ENCODE measurements at places on chromosomes 1 and 21.

GRCh38 chr1:159163614-159164228 is 7.7 kb upstream of the CADM3 start:
- no peaks in the 10 kb centered on the region for H3K36me3 ChIP-seq
- no peak overlapping the region for H3K27ac ChIP-seq
- peaks cover 6% of the 10 kb centered on the region for H3K27me3 ChIP-seq
- no peak overlapping the region for H3K4me3 ChIP-seq
- peaks cover 12% of the 10 kb centered on the region for H3K4me1 ChIP-seq

DNA sequence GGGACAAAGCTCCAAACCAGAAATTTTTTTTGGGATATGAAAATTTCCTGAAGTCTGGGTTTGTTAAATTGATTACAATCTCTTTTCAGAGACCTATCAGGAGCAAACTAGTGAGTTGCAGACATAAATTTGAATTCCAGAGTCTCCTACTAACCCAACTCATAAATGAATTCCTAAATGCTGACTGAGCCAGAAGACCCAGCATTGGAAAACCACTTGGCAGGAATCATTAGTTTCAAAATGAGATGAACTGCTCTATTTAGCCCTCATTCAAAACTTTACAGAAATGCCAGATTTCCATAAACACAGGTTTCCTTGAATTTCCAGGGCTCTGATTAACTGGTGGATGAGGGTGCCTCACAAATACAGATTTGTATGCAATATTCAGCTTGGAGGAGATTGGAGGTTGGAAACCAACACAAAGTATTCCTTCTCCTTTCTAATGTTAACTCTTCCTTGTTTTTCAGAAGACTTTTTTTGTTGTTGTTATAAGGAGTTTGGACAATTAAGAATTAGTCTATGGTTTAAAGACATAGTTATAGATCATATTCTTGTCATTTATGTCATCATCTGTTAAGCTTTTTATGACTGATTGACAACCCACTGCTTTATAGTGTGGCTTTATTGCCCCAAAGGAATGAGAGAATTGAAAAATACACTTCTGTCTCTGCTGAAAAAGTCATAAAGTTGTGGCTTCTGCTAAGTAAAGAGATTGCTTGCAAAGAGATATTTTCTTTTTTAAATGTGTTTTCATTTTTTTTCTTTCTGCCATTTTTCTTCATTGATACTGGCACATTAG is 222.8 kb downstream of the HLX start:
- H3K4me1 ChIP-seq = no peaks in the 10 kb centered on the region
- no peaks in the 10 kb centered on the region for H3K27me3 ChIP-seq
- H3K4me3 ChIP-seq = no peak overlapping the region
- H3K27ac ChIP-seq = no peak overlapping the region
- no peaks in the 10 kb centered on the region for H3K36me3 ChIP-seq
- DNase-seq = no peak

DNA sequence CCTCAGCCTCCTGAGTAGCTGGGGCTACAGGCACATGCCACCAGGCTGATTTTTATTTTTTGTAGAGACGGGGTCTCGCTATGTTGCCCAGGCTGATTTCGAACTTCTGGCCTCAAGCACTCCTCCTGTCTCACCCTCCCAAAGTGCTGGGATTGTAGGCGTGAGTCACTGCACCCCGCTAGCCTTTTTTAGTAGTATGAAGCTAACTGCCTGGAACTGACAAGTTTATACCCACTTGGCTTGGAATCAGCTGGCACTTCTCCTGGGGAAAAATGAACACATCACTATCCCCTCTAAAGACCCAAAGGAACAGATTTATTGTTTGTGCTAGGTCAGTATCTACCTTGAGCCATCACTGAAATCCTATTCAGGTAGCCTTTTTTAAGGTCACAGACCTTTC is 19.0 kb downstream of the TMEM63A start:
- H3K27ac ChIP-seq = peak overlapping the region; percentile 67
- DNase-seq = peak; percentile 81
- H3K4me3 ChIP-seq = no peak overlapping the region
- H3K36me3 ChIP-seq = peaks cover 19% of the 10 kb centered on the region

DNA sequence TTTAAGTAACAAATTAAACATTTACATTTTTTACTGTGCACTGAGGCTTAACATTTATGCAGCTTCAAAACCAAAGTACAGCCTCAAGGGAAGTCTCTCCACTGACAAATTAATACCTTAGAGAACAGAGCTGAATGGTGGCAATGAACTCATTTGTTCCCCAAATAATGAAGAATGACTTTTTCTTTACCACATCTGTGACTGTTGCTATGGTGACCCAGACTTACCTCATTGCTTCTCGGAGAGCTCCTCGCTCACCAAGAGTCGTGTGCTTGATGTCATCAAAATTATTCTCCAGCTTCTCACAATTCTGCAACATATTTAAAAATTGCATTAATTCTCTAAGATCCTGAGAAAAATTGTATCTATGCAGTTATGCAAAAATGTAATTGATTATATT is 92.9 kb downstream of the DPYD start:
- no peaks in the 10 kb centered on the region for H3K27me3 ChIP-seq
- no peak overlapping the region for H3K27ac ChIP-seq
- H3K4me3 ChIP-seq = no peak overlapping the region
- peaks cover 5% of the 10 kb centered on the region for H3K4me1 ChIP-seq

- DNase-seq = no peak
- H3K27ac ChIP-seq = no peak overlapping the region
These were observed 95.1 kb downstream of the KIAA0319L start for GRCh38 chr1:35461966-35462651.

DNA sequence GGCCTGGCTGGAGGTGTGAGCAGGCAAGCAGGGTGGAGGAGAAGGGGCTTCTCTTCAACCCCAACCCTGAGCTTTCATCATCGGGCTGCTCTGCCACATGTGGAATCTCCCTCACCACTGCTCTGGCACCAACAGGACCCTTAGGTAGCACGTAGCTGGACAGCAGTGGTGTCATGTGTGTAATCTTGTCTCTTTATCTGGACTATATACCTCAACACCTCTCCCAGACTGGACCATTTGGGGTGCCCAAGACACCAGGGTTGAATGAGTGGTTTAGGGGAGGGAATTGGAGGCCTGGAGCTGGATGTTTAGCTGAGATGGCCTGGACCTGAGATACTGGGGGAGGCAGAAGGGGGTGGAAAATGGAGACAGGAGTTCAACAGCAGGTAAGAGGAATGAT is 63.0 kb downstream of the UBE2T start:
- H3K4me3 ChIP-seq = no peak overlapping the region
- H3K27ac ChIP-seq = no peak overlapping the region
- H3K4me1 ChIP-seq = peaks cover 5% of the 10 kb centered on the region
- DNase-seq = no peak
- no peaks in the 10 kb centered on the region for H3K27me3 ChIP-seq

DNA sequence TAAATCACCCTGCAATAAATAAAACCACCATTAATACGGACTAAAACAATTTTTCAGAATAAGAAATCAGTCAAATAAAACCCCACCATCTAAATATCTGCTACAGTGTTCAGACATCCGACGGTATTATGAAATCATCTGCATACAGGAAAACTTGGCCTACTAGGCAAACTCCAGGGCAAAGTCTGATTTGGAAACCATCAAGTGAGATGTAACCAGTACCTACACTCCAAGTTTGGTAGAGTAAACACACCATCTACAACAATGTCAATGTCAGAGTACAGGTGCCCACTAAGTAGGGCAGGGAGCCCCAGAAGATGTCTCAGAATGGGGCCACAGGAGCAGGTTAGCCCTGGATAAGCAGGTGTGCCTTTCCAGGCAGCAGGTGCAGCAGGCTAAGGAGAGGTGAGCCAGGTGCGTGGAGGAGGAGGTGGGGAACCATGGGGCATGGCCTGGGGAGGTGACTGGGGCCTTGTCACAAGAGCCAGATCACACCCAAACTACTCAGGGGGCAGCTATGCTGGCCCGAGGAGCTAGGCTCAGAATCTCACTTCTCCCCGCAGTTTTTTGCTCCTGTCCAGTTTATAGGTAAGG is 59.6 kb downstream of the CAPZB start:
- peak overlapping the region; percentile 88 for H3K27ac ChIP-seq
- no peak overlapping the region for H3K4me3 ChIP-seq
- no peaks in the 10 kb centered on the region for H3K27me3 ChIP-seq
- H3K4me1 ChIP-seq = no peaks in the 10 kb centered on the region
- DNase-seq = no peak

GRCh38 chr1:33298623-33299277 is 22.1 kb downstream of the A3GALT2 start:
- H3K27ac ChIP-seq = no peak overlapping the region
- peaks cover 10% of the 10 kb centered on the region for H3K36me3 ChIP-seq
- no peak overlapping the region for H3K4me3 ChIP-seq
- DNase-seq = peak; percentile 85

DNA sequence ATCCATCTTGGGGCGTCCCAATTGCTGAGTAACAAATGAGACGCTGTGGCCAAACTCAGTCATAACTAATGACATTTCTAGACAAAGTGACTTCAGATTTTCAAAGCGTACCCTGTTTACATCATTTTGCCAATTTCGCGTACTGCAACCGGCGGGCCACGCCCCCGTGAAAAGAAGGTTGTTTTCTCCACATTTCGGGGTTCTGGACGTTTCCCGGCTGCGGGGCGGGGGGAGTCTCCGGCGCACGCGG is 282 bp upstream of the SOD1 start:
- peak overlapping the region; percentile 88 for H3K4me3 ChIP-seq
- peaks cover 37% of the 10 kb centered on the region for H3K4me1 ChIP-seq
- no peaks in the 10 kb centered on the region for H3K27me3 ChIP-seq
- DNase-seq = no peak
- H3K36me3 ChIP-seq = no peaks in the 10 kb centered on the region
- H3K27ac ChIP-seq = peak overlapping the region; percentile 94

DNA sequence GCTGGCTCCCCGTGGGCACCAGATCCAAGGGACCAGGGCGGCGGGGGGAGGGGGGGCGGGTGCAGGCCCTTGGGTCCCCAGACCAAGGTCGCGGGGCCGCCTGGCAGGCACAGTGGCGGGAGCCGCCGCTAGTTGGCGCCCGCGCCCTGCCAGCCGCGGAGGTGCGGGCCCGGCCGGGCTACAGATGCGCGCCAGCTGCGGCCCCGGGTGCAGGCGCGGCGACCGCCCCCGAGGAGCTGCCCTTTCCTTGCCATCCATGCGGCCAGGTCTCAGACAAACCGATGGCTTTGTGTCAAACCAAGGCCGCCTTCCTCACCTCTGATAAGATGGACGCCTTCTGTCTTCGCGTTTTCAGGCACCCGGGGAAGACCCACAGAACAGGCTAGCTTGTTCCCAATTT is 2.2 kb upstream of the RUNX3 start:
- no peak overlapping the region for H3K27ac ChIP-seq
- no peaks in the 10 kb centered on the region for H3K36me3 ChIP-seq
- H3K27me3 ChIP-seq = peaks cover 57% of the 10 kb centered on the region
- H3K4me3 ChIP-seq = peak overlapping the region; percentile 2

DNA sequence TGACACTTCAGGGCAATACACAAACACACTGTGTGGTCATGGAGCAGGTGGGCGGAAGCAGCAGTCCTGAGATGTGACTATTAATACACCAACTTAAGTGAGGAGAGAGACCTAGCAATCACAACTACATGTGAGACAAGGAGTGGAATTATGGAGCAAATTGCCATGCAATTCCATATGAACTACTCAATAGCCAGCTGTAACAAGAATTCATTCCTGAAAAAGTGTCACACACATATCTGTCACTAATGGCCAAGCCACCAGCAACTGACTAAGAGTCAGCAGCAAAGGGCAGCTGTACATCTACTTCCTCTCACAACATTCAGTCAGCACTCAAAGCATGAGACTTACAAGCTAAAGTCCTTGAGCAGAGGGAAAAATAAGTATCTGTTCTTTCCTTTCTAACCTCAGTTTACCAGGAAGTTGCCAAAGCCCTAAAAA is 46.2 kb downstream of the GPR3 start:
- no peak for DNase-seq
- H3K36me3 ChIP-seq = peaks cover 6% of the 10 kb centered on the region
- peaks cover 65% of the 10 kb centered on the region for H3K4me1 ChIP-seq
- no peak overlapping the region for H3K27ac ChIP-seq

GRCh38 chr1:98546319-98546718 is 115.2 kb upstream of the SNX7 start:
- H3K27me3 ChIP-seq = no peaks in the 10 kb centered on the region
- DNase-seq = no peak
- H3K36me3 ChIP-seq = no peaks in the 10 kb centered on the region
- no peaks in the 10 kb centered on the region for H3K4me1 ChIP-seq
- H3K4me3 ChIP-seq = no peak overlapping the region
- no peak overlapping the region for H3K27ac ChIP-seq

DNA sequence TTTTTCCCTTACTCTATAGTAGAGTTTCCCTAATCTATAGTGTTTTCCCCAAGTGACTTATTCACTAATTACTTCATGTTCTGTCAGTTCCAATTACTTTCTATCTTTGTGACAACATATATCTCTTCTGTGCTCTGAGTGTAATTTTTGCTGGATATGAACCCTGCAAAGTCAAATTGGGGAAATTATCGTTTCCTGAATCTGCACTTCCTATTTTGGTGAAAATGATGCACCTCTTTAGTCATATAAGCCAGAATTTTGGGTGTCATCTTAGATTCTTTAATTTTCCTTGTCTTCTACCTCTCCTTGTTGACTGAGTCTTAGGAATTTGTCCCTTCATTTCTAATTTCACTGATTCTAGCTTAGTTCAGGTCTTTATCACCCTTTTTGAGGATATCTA is 33.4 kb upstream of the PRKACB start:
- no peaks in the 10 kb centered on the region for H3K4me1 ChIP-seq
- no peak overlapping the region for H3K27ac ChIP-seq
- H3K27me3 ChIP-seq = no peaks in the 10 kb centered on the region
- H3K36me3 ChIP-seq = no peaks in the 10 kb centered on the region

DNA sequence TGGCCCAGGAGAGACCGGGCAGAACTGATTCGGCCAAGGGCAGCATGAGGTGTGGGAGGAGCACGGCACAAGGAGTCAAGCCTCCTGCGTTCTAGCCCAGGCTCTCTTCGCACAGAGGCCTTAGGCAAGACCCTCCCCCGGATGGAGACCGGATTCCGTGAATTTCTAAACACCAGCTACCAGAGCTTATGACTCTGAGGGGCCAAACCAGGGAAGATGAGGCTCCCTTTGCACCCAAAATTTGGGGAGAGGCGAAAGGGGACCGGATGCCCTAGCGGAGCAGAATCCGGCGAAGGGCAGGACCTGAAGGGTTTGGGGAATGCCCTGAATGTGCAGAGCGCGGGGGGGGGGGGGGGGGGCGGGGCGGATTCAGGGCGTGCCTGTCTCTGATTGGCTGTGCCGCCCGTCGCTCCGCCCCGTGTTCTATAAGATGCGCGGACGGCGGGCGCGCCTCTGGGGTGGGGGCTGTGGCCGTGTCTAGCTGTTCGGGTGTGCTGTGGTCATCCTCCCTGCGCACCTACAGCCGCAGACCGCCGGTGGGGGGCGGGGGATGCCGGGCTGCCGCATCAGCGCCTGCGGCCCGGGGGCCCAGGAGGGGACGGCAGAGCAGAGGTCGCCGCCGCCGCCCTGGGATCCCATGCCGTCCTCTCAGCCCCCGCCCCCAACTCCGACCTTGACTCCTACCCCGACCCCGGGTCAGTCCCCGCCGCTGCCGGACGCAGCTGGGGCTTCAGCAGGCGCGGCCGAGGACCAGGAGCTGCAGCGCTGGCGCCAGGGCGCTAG is at the start of gene TRNP1:
TSS of gene TRNP1 (plus strand) at position 456 of the 783 bp plus-strand sequence. CDS start at position 551, 95 bp downstream.
- H3K36me3 ChIP-seq = no peaks in the 10 kb centered on the region
- peaks cover 47% of the 10 kb centered on the region for H3K4me1 ChIP-seq
- peak; percentile 85 for DNase-seq
- no peaks in the 10 kb centered on the region for H3K27me3 ChIP-seq
- peak within 1 kb of the TSS; percentile 82 for H3K4me3 ChIP-seq
- peak within 1 kb of the TSS; percentile 97 for H3K27ac ChIP-seq
